ENCODE measurements at places on chromosomes 3 and 15. TPM values are rescaled to one million over a fixed set of nuclear protein-coding genes. Genes with fewer than 3 reads are reported as not detected.

- no peak overlapping the region for H3K4me3 ChIP-seq
- no peaks in the 10 kb centered on the region for H3K36me3 ChIP-seq
- H3K27me3 ChIP-seq = no peaks in the 10 kb centered on the region
- DNase-seq = no peak
- H3K4me1 ChIP-seq = no peaks in the 10 kb centered on the region
Measured at GRCh38 chr3:80366808-80367548, 599.2 kb upstream of the ROBO1 start.

DNA sequence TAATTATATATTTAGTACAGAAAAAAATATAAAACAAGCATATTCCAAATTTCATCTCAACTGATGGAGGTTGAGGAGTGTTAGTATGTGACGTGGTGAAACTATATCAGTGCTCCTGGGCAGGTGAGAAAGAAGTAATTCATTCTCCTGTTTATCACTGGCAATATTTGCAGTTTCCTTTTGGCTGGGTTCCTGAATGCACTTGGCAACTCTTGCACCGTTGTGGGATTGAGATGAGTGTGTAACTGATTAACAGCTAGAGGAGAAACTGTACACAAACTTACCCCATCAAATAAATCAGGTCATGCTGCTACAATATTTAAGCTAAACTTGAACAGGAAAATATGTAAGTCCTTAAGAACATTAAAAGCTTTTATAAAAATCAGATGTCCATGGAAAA, 2.1 kb upstream of the ATP13A4 start:
- H3K4me3 ChIP-seq = no peak overlapping the region
- H3K27ac ChIP-seq = no peak overlapping the region
- no peaks in the 10 kb centered on the region for H3K36me3 ChIP-seq
- DNase-seq = no peak
- H3K27me3 ChIP-seq = no peaks in the 10 kb centered on the region

DNA sequence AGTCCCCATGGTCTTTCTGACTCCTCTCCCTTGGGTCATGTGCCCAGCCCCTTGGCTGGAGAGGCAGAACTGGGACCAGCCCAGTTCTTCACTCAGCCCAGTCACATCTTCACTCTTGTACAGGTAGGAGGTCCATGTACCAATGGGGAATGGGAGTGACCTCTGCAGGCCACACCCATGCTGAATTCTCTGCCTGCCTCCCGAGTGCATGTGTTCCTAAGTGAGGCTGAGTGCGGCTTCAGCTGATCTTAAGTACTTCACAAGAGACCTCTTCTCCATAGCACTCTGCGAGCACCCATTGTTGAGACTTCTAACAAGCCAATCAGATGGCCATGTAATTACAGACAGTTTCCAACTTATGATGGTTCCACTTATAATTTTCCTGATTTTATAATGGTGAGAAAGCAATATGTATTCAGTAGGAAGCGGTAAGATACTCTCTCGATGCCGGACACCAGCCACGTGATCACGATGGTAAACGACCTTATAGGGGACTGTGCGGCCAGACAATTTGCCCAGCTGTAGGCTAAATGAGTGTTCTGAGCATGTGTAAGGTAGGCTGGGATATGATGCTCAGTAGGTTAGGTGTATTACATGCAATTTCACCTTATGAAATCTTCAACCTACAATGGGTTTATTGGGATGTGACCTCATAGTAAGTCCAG, 112.1 kb downstream of the KLF13 start:
- no peak overlapping the region for H3K27ac ChIP-seq
- no peak overlapping the region for H3K4me3 ChIP-seq
- H3K4me1 ChIP-seq = peaks cover 13% of the 10 kb centered on the region
- DNase-seq = no peak

GRCh38 chr15:62569460-62570404, 404.6 kb upstream of the C2CD4B start:
- H3K4me1 ChIP-seq = peaks cover 8% of the 10 kb centered on the region
- no peak overlapping the region for H3K4me3 ChIP-seq
- H3K27me3 ChIP-seq = peaks cover 10% of the 10 kb centered on the region
- no peak overlapping the region for H3K27ac ChIP-seq
- H3K36me3 ChIP-seq = no peaks in the 10 kb centered on the region

The SLC9C1 gene
- polyA plus RNA-seq = not detected

DNA sequence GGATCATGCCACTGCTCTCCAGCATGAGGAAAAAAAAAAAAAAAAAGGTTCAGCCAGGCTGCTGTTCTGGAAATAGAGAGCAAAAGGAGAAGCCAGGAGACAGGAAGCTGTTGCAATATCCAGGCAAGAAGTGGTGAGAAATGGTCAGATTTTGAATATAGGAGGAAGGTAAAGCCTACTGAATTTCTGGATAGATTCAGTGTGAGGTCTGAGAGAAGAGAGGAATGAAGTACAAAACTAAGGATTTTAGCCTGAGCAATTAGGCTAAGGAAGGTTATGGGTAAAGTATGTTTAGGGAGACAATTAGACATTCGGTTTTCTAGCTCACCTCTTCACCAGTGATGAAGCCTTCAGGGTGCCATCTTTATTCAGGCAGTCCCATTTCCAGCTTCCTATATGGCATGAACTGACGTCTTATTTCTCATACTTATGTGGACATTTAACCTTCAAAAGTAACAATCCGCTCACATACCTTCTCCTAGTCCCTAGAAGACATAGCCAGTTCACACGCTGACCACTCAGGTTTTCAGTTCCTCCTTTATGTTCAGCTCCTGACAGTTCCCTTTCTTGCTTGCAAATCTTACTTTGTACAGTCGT, 57.2 kb downstream of the KIF9 start:
- no peak overlapping the region for H3K27ac ChIP-seq
- no peak for DNase-seq
- no peak overlapping the region for H3K4me3 ChIP-seq
- no peaks in the 10 kb centered on the region for H3K27me3 ChIP-seq
- no peaks in the 10 kb centered on the region for H3K36me3 ChIP-seq
- H3K4me1 ChIP-seq = no peaks in the 10 kb centered on the region

The ADCY5 gene
- polyA plus RNA-seq = 0.74 TPM

- peaks cover 36% of the 10 kb centered on the region for H3K4me1 ChIP-seq
- DNase-seq = no peak
- H3K4me3 ChIP-seq = no peak overlapping the region
- no peak overlapping the region for H3K27ac ChIP-seq
Measured at GRCh38 chr3:46489875-46490274, 7.9 kb upstream of the RTP3 start.
